ENCODE measurements at places on chromosomes 12 and 14. TPM values are rescaled to one million over a fixed set of nuclear protein-coding genes. Genes with fewer than 3 reads are reported as not detected.

Gene INSM2
- not detected for total RNA-seq

Gene RD3L
- not detected for total RNA-seq

Gene ASPG
- total RNA-seq, result 0.15 TPM

Gene NYNRIN
- 6.4 TPM for total RNA-seq

Gene GPR137C
- 1.2 TPM for total RNA-seq

All from breast epithelium (tissue), 4 donors.